KBM-7 (cell line): ENCODE measurements at places on chromosomes 1 and 21.
A peak's percentile ranks its signal among the peaks of the same experiment; 100 is the strongest.

- DNase-seq = peak; percentile 4
These were observed 1.1 kb upstream of the NFIA start for GRCh38 chr1:61081144-61081685.

GRCh38 chr1:204989266-204990058, 53.5 kb upstream of the CNTN2 start:
- peak; percentile 93 for DNase-seq

DNA sequence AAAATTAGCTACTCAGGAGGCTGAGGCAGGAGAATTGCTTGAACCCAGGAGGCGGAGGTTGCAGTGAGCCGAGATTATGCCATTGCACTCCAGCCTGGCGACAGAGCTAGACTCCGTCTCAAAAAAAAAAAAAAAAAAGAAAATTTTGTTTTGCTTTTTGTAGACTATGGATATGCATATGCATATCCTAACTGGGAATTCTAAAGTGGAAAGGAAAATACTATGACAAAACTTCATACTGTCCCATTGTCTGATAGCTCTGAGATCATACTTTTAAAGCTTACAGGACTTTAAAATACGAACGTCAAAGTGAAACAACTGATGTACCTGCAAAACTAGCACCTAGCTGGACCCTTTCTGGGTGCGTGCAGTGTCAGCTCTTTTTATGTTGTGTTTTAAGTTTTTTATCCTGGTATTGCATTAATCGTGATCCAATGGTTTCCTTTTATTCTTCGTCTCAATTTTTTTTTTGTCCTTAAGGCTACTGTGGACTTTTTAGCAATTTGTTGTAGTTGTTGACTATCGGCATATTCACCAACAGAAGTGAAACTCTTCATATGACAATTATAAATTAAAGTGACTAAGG, 19.2 kb downstream of the SPRTN start:
- DNase-seq = no peak

DNA sequence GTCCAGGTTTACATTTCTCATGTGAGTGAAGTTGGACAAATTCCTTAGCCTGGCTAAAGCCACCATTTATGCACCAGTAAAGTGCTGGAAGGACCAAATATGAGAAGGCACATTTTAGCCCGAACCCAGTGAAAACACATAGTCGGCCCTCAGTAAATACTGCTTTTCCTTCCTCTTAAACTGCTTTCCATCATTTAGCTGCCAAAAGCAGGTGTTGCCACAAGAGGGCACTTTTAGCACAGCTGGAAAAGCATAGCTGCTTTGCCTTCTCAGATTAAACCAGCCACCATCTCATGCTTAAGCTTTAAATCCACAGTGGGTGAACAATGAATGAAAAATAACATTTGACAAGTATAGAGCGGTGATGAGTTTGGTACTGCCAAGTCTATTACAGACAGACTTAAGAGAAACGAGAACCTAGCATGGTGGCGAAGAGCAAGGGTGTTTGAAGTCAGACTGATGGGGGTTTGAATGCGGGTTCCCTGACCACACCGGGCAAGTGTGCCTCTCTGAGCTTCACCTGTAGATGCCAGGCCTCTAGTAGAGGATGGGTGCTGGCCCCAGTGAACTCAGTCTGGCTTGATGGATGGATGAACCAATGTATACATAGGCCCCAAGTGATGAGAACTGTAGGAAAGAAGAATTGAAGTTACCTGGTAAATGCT, 57.8 kb downstream of the SLC35D1 start:
- DNase-seq = peak; percentile 85

DNA sequence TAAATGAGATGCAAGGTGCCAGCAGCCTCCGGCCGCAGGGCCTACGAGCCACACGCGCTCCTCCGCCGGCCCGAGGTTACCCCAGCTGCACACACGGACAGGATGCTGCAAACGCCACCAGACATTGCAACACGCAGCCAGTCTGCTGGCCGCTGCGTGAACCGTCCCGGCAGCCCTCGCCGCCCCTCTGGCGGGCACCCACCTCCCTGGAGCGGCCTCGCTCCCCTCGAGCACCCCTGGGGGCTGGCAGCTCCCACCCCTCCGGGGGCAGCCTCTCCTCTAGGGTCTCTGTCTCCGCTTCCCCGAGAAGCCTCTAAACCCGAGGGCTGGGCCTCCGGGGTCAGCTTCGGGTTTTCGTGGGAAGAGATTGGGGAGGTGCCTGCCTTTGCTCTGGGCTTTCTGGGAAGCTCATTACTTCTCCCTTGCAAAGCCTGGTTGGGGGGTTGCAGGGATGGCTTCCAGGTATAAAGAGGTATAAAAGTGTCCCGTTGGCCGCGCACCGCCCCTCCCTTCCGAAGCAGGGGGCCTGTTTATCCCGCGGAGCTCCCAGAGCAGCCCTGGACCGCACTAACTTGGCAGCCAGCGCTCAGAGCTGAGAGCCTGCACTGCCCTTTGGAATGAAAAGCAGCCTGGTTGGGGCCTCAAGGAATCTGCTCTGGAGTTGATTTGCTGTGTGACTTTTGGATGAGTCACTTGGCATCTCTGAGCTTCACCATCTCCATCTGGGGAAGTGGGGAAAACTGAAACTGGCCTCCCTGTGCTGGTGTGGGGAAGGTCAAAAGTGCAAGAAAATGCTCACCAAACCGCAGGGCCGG, 21.8 kb downstream of the DHRS3 start:
- no peak for DNase-seq

DNA sequence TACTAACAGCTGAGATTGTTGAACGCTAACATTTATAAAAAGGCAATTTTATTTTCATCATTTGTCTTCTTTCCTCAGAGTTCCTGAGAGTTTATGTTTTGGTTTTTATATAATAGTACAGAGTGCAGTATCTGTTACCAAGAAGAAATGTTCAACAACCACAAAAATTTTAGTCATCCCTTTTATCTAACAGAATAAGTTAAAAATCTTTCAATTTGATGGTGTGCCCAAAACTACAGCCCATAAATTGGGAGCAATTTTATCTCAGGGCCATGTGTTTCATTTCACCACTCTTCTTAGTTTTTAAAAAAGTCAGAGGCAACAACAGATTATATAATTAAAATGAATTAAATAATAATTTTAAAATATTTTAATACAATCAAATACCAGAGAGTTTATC, 37.1 kb downstream of the NEXN start:
- no peak for DNase-seq

DNA sequence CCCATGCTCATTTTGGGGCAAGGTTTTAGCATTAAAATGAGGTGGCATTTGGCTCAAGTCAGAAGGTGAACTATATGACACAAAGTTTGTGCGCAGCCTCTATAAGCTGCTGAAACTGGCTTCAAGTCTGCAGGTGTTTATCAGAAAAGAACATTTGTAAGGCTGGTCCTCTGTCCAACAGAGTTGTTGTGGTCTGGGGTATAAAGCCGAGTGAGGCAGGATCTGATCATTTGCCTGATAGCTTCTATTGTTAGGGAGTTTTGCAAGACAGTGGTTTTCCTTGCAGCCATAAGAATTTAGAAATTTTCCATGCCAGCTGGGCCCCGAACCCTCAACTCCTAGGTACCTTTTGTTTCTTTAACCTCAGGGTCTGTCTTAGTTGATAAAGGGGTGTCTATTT, 130.8 kb downstream of the PGBD5 start:
- no peak for DNase-seq

DNA sequence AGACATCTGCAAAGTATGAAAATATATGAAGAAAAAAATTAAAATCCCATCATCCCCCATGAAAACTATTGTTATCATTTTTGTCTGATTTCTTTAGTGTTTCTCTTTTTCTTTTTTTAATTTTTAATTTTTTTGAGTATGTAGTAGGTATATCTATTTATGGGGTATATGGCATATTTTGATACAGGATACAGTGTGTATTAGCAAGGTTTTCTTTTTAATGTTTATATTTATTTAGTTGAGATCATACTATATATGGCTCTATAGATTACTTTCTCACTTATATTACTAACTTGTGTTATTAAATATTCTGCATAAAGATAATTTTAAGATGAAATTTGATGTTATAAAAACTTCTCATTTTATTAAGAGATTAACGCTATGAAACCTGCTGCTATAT, 11.4 kb downstream of the LGALS8 start:
- DNase-seq = no peak

- DNase-seq = no peak
These were observed 5.2 kb downstream of the PPFIA4 start for GRCh38 chr1:203031467-203031866.

GRCh38 chr1:247332215-247332622, 552 bp upstream of the ZNF496 start:
- DNase-seq = peak; percentile 42

DNA sequence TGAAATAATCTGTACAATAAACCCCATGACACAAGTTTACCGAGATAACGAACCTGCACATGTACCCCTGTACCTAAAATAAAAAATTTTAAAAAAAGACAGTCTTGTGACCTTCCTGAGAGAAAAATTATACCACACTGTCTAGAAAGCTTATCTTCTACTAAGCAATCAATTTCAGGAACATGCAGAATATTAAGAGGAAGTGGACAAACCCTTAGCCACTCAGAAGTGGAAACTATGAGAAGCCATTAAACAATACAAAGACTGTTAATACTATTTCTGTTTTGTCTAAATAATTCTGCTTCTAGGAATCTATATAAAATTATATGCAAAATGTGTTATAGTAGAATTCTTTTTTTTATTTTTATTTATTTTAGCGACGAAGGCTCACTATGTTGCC, 93.9 kb downstream of the ADAMTS1 start:
- DNase-seq = no peak

DNA sequence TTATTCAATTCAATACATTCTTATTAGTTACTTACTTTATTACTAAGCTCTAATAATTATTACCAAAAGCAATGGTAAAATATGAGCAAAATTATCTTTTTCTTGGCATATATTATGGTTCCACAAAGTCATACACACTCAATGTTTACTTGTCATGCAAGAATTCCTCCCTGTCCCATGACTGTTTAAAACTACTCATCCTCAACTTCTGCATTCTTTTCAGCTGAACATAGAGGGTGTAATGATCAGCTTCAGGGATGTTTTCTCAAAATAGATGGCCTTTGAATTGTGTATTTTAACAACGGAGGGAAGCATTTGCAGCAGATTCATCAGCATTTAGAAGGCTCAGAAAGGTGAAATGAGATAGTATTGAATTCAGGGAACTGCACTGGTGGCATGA, 499.0 kb downstream of the RWDD3 start:
- DNase-seq = no peak

GRCh38 chr1:8438489-8438888, 120.6 kb downstream of the SLC45A1 start:
- DNase-seq = no peak

DNA sequence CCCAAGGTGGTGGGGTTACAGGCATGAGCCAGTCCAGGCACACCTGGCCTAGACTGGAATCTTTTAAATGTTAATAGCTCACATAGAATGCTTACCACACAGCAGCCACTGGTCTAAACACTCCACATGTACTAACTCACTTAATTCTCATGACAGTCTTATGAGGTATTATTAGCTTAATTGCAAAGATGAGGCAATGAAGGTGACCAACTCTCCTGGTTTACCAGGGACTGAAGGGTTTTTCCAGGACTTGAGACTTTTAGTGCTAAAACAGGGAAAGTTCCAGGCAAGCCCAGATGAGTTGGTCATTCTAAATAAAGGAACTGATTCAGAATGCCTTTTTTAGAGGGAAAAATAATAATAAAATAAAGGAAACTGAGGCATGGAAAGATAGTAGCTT, 7.0 kb upstream of the STMN1 start:
- no peak for DNase-seq

DNA sequence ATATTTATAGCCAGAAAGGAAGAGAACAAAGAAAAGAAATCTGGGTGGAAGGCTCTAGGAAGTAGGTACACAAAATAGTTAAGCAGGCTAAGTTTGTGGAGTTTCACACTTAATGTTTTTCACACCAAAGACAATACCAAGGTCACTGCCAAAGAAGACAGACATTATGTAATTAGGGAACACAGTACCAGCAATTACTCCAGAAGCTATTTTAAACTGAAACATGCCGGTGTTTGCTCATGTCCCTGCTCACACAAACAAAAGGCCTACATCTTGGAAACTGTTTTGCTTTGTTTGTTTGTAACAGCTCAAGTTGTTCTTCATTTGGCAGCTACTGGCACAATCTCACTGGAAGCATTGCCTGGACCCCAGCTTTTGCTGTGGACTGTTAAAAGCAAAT, 88.5 kb upstream of the DAB1 start:
- DNase-seq = no peak

GRCh38 chr1:205001162-205001561, 41.9 kb upstream of the CNTN2 start:
- no peak for DNase-seq

DNA sequence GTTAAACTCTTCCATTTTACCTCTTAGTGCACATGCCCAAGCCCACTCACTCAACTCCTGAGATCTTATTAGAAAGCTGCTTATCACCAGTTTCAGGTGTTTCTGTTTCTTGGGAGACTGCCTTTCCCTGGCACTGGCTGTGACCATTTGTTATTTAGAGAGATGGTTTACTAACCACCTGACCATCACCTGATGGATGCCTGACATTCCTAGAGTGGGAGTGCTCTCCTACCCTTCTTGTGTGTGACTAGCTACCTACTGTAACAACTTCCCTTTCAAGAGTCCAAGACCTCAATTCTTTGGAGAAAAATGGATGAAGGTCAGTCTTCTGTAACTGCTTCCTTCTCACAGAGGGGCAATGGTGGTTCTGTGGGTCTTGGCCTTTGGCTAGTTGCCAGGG, 755.2 kb upstream of the ADAMTS5 start:
- no peak for DNase-seq

GRCh38 chr1:91245435-91245834, 159.2 kb downstream of the HFM1 start:
- DNase-seq = no peak

GRCh38 chr1:6918186-6918924, 133.1 kb downstream of the CAMTA1 start:
- DNase-seq = no peak

GRCh38 chr21:25425156-25425555, 182.1 kb downstream of the MRPL39 start:
- no peak for DNase-seq

GRCh38 chr1:227766015-227766634, 30.9 kb downstream of the SNAP47 start:
- DNase-seq = peak; percentile 14

DNA sequence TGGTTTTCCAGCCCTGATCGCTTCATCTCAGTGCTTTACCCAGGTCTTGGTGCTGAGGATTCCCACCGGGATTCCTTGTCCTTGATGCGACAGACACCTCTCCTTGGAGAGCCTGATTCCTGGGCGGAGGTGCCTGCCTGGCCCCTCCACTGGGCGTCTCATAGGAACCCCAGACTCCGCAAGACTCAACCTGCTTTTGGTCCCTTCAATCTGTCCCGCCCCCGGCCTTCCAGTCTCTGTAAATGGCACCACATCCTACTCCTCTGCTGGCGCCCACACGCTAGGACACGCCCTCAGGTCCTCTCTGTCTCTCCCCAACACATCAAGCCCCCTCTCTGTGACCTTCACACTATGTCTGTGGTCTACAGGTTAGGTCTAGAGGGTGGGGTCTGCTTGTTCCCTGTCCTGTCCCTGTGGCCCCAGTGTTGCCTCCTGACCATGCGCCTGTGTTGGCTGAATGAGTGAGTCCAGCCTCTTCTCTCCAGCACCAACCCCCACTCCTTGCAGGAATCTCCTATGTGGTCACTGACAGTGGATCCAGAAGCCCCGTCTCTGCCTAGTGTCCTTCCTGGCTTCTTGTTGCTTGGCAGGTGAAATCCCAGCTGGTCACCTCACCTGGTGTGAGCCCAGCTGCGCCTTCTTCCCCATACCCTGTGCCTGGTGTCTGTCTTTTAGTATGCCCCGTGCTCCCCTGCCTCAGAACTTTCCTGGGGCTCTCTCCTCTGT, 119.7 kb upstream of the C1orf174 start:
- no peak for DNase-seq

GRCh38 chr1:244242446-244242845, 191.4 kb downstream of the ZBTB18 start:
- DNase-seq = no peak
